Muscle of leg (tissue), 16 donors: ENCODE measurements at places on chromosomes 6 and 20. TPM values are rescaled to one million over a fixed set of nuclear protein-coding genes. Genes with fewer than 3 reads are reported as not detected.

POLR1C gene
- polyA plus RNA-seq: 21.4 TPM

PCK1 gene
- polyA plus RNA-seq: 0.20 TPM

XKR7 gene
- 0.09 TPM for polyA plus RNA-seq

KHDC1 gene
- 6.0 TPM for polyA plus RNA-seq

CD2AP gene
- 11.9 TPM for polyA plus RNA-seq

DCDC2 gene
- polyA plus RNA-seq: 0.16 TPM

FUT9 gene
- 0.07 TPM for polyA plus RNA-seq

TMEM239 gene
- polyA plus RNA-seq: not detected

FOXA2 gene
- polyA plus RNA-seq: 0.11 TPM

BPIFB4 gene
- 0.26 TPM for polyA plus RNA-seq

MMP24 gene
- polyA plus RNA-seq: 0.36 TPM

BNIP5 gene
- 0.65 TPM for polyA plus RNA-seq

RSPH3 gene
- 2.4 TPM for polyA plus RNA-seq

GNMT gene
- polyA plus RNA-seq: 0.77 TPM

SNAP25 gene
- polyA plus RNA-seq: 6.7 TPM

TREML2 gene
- polyA plus RNA-seq: 0.11 TPM

FAM83B gene
- not detected for polyA plus RNA-seq

HNF4A gene
- 0.09 TPM for polyA plus RNA-seq

PAK5 gene
- polyA plus RNA-seq: 0.20 TPM

SAMD5 gene
- 2.3 TPM for polyA plus RNA-seq

FNDC11 gene
- polyA plus RNA-seq: 0.15 TPM

WFDC10B gene
- polyA plus RNA-seq: not detected

OR2B2 gene
- polyA plus RNA-seq: not detected

LAMA2 gene
- polyA plus RNA-seq: 139 TPM

SPATS1 gene
- not detected for polyA plus RNA-seq

GNRH2 gene
- 0.56 TPM for polyA plus RNA-seq

MLIP gene
- polyA plus RNA-seq: 41.0 TPM

PLA2G7 gene
- polyA plus RNA-seq: 1.1 TPM

PDE10A gene
- polyA plus RNA-seq: 8.3 TPM

NOTCH4 gene
- 24.2 TPM for polyA plus RNA-seq

HLA-DPB1 gene
- 10.6 TPM for polyA plus RNA-seq
